ENCODE measurements at places on chromosomes 5 and 9. TPM values are rescaled to one million over a fixed set of nuclear protein-coding genes. Genes with fewer than 3 reads are reported as not detected.

The YIPF5 gene
- total RNA-seq: 44.7 TPM

The ANKRD18B gene
- total RNA-seq: 2.9 TPM

GRCh38 chr5:138128334-138128733, 10.9 kb downstream of the NME5 start:
- DNase-seq: no peak
- no peaks in the 10 kb centered on the region for H3K4me1 ChIP-seq
- no peaks in the 10 kb centered on the region for H3K36me3 ChIP-seq
- H3K27me3 ChIP-seq: no peaks in the 10 kb centered on the region
- H3K27ac ChIP-seq: no peak overlapping the region

DNA sequence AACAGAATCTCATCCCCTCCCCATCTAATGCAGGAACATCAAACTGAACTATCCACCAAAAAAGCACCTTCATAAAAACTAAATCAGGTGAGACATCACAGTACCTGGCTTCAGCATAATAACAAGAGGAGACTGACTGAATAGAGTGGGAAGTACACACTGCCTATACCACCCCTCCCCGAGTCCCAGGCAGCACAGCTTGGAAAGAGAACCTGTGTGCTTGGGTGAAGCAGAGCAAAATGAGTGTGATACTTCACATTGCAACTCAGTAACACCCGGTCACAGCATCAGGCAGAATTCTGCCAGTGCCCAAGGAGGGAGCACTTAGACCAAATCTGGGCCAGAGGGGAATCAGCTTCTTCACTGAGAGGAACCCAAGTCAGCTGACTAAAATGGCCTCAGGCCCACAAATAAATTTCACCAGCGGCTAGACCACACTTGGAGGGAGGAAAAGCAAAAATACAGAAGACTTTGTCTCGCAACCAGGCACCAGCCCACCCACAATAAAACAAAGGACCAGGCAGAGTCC, 69.3 kb upstream of the OR2K2 start:
- H3K27ac ChIP-seq: no peak overlapping the region
- H3K27me3 ChIP-seq: no peaks in the 10 kb centered on the region
- no peak for DNase-seq

The ZBED3 gene
- total RNA-seq: 38.0 TPM

DNA sequence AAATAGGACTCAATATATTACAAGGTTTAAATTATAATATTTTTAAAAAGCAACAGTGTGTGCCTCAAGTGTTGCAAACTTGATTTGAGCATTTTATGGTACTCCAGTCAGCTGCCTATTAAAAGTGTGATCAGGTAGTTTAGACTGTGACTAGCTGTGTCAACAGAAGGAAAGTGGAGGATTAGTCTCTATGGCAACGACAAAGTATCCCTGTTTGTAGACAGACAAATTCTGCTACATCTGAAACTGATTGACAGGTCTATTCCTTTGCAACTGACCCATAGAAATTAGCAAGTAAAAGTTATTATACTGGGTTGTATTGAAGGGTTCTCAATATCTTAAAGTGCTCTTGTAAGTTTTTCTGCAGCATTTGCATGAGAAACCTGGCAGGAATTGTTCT, 249.8 kb upstream of the ARRDC3 start:
- no peaks in the 10 kb centered on the region for H3K27me3 ChIP-seq
- no peak overlapping the region for H3K27ac ChIP-seq
- no peak overlapping the region for H3K4me3 ChIP-seq
- H3K4me1 ChIP-seq: no peaks in the 10 kb centered on the region
